ENCODE measurements at places on chromosomes 2 and 18.
A peak's percentile ranks its signal among the peaks of the same experiment; 100 is the strongest.

DNA sequence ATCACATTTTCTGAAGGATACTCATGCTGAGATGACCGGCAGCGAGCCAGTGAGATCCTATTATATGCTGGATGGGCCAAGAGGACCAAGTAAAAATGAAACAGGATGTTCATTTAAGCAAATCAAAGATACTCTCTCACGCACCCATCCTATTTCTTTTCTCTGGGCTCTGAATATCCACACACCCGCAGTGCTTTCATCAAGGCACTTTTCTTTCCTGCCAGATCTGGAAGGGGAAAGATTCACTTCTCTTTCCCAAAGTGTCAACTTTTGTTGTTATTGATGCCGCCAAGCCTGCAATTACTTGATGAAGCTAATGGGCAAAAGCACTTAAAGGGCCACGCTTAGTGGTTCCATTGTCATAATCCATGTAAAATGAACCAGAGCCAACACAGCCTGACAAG, 191.9 kb upstream of the CHAC2 start:
- DNase-seq: no peak

GRCh38 chr2:110768591-110768990, 36.2 kb downstream of the ACOXL start:
- no peak for DNase-seq

- peak; percentile 40 for DNase-seq
These were observed 49.9 kb downstream of the MTCL1 start for GRCh38 chr18:8754995-8755960.

DNA sequence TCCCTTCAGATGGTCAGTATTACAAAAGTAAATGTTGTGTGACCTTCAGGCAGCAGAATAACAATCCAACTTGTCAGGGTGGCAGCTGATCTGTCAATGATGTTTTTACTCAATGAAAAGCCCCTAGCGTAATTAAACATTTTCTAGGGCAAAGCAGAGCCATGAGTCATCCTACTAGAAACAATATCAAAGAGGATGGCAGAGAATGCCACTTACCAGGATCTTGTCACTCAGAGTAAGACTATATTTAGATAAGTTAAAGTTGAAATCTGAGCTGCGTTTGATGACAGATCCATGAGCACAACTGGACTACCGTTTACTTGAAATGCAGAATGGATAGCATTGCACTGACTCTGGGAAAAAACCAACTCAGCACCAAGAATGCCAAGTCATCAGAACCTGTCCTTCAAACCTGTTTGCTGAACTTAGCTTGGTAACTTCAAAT, 612.6 kb upstream of the ACVR2A start:
- no peak for DNase-seq

DNA sequence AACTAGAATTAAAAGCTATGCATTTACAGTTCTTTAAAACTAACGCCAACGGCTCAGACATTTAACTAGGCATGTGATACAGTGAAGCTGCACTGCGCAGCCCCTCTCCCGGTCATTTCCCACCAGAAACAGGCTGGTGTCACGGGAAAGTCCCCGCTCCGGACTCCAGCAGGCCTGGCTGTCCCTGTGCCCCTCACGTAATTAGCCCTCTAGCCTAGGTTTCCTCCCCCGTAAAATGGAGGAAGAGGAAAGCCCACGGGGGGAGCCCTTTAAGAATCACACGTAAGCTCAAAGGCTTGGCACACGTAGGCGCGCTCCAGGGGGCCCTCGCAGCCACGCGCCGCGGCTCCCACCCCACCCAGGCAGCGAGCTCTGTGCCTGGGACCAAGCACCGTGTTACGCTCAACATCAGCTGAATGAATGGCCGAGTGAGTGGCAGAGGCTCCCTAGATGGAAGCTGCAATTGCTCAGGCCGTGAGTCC, 48.0 kb downstream of the KCNIP3 start:
- DNase-seq: no peak

- DNase-seq: no peak
These were observed 5.1 kb downstream of the TIMM21 start for GRCh38 chr18:74153377-74153776.

DNA sequence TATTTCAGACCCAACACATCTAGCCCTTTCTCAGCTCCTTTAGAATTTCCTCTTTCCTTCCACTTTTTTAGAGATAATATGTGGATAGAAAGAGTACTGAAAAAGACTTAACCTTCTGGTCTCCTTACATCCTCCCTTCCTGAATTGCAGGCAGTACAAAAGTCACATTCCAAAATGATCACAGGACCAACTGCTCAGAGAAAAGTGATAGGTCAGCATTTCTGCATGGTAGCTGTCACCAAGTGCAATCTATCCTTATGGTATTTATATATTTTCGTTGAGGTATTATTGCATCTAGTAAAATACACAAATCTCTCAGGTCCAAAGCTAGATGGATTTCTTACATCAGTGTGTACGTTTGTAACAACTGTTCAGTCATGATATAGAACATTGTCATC, 427.5 kb downstream of the LPIN1 start:
- DNase-seq: no peak

- DNase-seq: no peak
These were observed 46.6 kb downstream of the SGPP2 start for GRCh38 chr2:222470802-222471468.

GRCh38 chr2:59395119-59395518, 1154.0 kb upstream of the FANCL start:
- no peak for DNase-seq

DNA sequence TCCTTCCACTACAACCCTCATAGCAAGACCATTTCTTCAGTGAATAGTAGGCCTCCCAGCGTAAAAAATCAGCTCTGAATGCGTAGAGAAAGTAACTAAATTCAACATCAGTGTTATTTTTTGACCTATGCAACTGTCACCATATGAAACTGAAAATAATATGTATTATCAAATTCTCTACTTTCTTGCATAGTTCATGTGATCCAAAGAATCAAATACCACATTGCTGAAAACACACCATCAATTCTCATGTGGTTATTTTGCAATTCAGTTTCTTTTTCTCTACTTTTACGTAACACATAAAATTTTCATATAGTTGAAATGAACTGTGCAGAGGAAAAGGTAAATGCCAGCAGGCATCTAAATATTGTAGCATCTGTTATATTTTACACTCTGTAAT, 208.5 kb upstream of the SPOPL start:
- DNase-seq: no peak

DNA sequence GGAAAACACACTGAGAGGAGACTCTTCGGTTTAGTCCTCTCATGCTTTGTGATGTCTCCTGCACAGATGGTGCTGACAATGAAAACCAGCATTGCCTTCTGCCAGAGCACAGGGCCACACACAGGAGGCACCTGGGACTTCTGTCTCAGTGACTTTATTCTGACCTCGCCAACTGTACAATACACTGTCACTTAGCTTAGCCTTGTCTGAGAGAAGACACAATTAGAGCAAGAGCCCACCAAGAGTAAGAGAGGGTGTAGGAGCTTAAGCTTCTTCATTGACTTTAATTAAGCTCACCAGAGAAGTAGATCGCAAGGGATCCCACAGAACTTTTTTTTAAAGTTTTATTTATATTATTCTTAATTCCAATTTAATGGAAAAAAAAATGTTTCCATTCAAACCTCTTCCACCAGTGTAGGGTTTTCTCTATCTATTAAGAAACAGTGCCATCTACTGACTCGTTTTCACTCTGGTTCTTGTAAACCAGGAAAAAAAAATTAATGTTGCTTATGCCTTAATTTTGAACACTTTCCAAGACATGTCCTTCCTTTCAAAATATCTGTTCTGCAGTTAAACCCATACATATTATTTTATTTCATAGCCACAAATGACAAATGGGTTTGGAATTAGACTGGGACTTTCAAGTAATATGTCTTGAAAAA, 42.4 kb upstream of the DDX18 start:
- no peak for DNase-seq

- no peak for DNase-seq
These were observed 22.9 kb downstream of the SH3BP4 start for GRCh38 chr2:234974501-234975385.

GRCh38 chr2:240561325-240561971, 1.3 kb downstream of the DUSP28 start:
- no peak for DNase-seq

DNA sequence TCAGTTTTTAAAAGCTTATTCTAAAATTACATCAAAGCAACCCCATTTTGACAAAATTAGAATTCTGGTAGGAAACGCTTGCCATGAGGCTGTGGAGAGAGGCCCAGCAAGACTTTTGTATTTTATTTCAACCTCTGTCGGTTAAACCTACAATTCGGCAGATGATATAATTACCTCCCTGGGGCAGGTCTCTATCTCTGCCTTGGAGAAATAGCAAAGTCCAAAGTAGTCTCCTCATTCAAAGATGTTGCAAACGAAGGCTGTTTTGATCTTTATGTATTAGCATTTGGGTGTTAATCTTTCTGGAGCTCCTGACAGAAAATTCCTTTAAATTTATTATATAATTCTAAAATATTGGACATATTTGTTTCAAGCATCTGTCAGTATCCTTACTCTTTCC, 35.6 kb downstream of the GALM start:
- DNase-seq: no peak

GRCh38 chr2:102523651-102524050, 50.6 kb downstream of the SLC9A4 start:
- DNase-seq: no peak

DNA sequence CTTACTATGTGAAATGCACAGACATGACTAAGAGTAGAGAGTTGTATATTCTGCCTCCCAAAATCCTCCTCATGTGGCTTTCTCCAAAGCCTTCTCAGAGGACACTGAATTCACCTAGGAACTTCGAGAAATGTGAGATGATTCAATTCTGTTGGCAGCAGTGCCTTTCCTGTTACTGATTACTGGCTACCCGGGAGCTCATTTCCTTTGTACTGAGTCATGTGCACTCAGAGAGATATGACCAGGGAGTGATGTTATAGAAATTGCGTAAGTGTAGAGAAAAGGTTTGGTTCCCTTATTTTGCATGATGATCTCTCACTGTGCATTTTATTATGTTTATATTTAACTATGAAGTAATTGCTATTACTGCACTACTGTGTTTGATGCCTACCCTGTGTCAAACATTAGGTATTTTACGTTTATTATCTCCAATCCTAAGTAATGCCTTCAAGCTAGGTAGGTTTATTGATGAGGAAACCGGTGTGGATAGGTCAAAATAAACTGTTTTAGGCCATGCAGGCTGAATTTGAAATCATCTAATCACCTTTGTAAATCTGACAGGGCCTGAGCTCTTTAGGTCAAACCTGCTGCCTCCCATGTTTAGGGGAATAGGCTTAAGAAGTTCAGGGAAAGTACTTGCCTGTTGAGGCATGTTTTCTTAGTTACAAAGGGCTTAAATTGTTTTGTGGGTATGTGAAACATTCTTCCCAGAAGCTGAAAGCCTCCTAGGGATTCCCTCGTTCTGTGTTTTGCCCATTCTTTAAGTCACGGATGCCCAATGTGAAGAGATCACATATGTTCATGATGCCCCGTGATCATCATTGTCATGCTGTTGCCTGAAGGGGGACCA, 86.8 kb downstream of the FMNL2 start:
- no peak for DNase-seq

DNA sequence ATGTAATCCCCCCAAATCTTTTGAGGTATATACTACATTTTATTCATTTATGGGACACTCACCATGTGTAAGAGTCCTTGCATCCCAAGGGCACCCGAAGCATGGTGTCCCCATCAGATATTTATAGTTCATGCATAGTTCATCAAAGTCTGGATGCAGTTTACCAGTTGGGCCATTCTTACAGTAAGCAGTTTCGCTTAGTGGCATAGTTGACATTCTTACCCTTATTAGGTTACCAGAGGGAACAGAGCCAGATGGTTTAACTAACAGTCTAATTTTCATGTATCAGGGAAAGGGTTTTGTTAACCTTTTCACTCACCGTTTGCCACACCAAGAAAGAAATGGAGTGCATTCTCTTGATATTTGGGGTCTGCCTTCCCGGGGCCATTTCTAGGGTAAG, 7.1 kb downstream of the ZNF407 start:
- DNase-seq: no peak

GRCh38 chr2:152049541-152049940, 49.3 kb downstream of the CACNB4 start:
- DNase-seq: no peak

GRCh38 chr18:44792456-44793061, 111.9 kb downstream of the SETBP1 start:
- no peak for DNase-seq

- DNase-seq: no peak
These were observed 659.3 kb downstream of the ERBB4 start for GRCh38 chr2:211879323-211879722.

DNA sequence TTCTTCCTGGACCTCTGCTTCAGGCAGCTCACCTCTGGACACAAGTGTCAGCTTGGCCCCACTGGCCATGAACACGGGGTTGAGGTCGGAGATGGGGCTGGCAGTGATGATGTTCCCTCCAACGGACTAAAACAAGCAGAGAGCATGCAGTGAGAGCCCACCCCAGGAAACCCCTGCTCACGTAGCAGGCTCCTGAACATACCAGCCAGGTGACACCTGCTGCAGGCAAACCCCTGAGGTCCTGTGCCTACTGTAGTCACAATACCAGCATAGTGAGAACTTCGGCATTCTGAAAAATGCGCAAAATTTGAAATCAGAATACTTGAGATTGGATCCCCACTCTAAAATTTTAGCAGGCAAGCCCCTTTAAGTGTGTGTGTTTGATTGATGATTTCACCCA, 32.9 kb downstream of the XDH start:
- DNase-seq: no peak
